Effector memory CD4-positive, alpha-beta T cell (primary cell): ENCODE measurements at places on chromosomes 12 and 14.

- no peak for DNase-seq
Observed at GRCh38 chr12:124545508-124546418, 21.6 kb downstream of the NCOR2 start.

- no peak for DNase-seq
Observed at GRCh38 chr14:64515053-64515452, 10.5 kb downstream of the ZBTB1 start.

DNA sequence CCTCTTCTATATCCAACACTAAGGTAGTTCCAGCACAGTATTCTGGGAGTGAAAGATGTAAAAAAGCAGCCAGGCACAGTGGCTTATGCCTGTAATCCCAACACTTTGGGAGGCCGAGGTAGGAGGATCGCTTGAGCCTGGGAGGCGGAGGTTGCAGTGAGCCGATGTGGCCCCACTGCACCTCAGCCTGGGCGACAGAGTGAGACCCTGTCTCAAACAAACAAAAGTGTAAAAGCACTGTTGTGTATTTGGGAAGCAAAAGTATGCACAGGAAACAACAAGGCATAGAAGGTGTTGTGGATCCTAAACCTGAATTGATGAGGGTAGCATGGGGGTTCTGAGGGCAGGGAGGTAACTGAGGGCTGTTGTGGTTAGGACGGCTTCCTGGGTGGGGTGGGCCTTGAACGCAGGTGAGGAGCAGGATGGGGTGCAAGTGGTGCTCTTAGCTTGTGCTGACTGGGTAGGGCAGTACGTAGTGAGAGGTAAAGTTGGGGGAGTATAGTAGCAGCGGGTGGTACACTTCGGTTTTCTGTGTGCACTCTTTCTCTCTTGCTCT, 64.2 kb downstream of the RASSF3 start:
- peak; percentile 60 for DNase-seq

DNA sequence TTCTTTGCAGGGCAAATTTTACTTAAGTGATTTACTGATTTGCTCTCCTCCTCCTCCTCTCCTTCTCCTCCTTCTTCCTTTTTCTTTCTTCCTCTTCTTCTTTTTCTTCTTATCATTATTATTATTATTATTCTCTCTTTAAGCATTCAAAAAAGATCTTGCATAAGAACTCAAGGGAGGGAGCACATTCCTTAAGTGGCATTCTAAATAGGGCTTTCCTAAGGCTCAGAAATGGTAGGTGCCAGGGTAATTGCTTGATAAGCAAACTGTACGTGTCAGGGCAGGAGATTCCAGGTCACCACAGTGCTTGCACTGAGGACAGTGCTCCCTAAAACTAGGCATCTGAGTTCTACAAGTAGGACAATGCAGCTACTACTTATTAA, 92.4 kb downstream of the SPTSSA start:
- DNase-seq: no peak

DNA sequence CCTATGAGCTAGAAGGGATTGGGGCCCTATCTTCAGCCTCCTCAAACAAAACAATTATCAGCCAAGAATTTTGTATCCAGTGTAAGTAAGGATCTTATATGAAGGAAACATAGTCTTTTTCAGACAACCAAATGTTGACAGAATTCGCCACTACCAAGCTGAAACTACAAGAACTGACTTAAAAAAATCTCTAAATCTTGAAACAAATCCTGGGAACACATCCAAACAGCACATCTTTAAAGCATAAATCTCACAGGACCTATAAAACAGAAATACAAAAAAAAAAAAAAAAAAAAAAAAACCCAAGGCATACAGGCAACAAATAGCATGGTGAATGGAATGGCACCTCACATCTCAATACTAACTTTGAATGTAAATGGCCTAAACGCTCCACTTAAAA, 41.3 kb upstream of the LMNTD1 start:
- no peak for DNase-seq

DNA sequence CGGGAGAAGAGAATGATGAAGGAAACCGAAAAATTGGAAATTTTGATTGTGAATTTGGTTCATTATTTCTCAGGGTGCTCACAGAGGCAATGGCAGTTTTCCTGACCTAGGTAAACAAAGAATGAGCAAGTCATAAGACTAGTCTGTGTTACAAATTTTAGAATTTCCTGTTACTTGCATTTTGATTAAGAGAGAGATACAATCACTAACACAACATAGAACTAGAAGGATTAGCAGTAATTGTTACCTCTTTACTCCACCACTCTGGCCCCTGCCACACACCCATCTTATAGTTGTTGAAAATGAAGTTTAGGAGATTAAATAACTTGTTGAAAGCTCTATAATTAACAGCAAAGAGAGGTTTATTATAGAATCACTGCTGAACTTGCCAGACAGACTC, 62.0 kb downstream of the CATSPERB start:
- no peak for DNase-seq

GRCh38 chr14:53967606-53968005, 11.0 kb upstream of the BMP4 start:
- no peak for DNase-seq

DNA sequence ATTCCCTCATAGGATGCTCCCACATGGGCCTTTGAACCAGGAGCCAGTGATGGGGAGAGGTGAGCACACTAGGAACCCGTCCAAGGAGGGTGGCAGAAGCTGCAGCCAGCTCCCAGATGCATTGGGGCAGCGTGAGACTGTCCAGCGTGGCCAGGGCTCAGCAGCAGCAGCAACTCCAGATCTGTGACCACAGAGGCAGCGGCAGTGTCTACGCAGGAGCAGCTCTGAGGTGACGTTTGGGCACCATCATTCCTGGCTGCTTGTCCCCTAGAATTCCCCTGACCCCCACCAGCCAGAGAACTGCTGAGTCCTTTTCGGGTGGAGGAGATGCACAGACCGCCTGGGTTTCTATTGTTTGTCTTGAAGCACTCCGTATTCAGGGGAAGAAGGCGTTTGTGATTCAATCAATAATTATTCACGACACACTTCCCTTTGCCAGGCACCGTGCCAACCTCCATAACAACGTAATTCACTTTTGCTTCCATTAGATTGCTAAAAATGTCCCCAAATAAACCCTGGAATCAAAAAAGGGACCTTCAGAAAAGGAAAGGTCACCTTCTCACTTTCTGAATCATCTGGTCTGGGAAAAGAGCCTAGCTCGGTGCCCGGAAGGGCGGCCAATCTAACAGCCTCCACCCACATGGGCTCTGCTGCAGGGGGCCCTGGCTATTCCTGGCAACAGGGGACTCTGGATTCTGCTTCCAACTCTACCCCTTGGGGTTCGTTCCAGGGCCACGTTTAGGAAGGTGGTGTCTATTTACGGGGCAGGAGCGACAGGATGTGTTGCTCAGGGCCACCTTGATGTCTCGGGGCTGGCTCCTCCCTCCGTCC, 11.4 kb upstream of the BDKRB2 start:
- DNase-seq: no peak

DNA sequence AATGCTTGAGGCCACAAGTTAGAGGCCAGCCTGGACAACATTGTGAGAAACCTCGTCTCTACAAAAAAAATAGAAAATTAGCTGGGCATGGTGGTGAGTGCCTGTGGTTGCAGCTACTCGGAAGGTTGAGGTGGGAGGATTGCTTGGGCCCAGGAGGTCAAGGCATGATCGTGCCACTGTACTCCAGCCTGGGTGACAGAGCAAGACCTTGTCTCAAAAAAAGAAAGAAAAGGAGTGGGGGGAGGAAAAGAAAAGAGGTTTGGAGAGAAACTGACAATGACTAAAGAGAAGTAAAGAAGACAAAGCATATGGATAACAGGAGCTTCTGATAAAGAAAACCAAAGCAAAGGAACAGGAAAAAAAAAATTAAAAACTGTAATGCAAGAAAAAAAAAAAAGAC, 37.4 kb upstream of the SELPLG start:
- no peak for DNase-seq
